ENCODE measurements at places on chromosomes 1 and 21.

DNA sequence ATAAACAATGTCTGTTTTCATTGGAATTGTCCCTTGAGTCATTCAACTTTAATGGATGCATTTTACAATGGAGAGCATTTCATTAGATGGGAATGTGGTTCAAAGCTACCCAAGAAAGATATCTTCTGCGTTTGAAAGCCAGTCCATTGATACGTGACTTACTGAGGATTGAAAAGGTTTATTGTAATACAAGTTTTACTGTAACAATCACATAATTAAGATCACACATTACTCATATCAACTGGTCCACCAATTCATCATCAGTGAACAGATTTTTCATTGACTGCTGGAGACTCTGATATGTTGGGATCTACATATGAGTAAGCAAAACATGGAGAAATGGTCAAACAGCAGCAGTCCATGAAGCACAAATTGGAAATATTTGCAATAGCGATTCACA, 32.8 kb downstream of the KRTAP24-1 start:
- no peak for DNase-seq

DNA sequence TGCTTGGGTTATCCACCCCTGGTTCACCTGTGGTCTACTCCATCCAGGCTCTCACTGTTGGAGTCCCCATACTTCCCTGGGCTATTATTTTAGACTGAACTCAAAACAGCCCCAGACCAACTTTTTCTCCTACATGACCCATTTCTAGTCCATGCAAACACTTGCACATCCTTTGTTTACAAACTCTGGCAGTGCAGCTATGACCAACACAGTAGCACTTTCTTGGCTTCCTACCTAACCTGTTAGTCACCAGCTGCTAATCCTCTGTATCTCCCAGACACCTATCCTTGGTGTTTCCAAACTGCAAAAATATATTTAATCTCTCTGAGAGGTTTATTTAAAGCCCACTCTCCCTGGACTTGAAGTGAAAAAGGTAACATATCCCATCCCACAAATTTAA, 90.8 kb downstream of the DDAH1 start:
- DNase-seq, result peak; percentile 48

- DNase-seq, result no peak
Observed at GRCh38 chr1:113399062-113399583, 8.8 kb downstream of the MAGI3 start.

- no peak for DNase-seq
Observed at GRCh38 chr1:44941424-44942324, 44.7 kb downstream of the EIF2B3 start.

- DNase-seq, result no peak
Observed at GRCh38 chr21:35024071-35024420, 25.1 kb downstream of the RUNX1 start.

GRCh38 chr1:28163496-28164161, 12.9 kb downstream of the PTAFR start:
- DNase-seq, result no peak

- DNase-seq, result no peak
Observed at GRCh38 chr1:94678202-94678848, 136.8 kb upstream of the F3 start.

GRCh38 chr21:43021191-43021590, 46.8 kb downstream of the PKNOX1 start:
- DNase-seq, result no peak
